Testis (tissue), 5 donors: ENCODE measurements at places on chromosomes 7 and 10. TPM values are rescaled to one million over a fixed set of nuclear protein-coding genes. Genes with fewer than 3 reads are reported as not detected.

DNA sequence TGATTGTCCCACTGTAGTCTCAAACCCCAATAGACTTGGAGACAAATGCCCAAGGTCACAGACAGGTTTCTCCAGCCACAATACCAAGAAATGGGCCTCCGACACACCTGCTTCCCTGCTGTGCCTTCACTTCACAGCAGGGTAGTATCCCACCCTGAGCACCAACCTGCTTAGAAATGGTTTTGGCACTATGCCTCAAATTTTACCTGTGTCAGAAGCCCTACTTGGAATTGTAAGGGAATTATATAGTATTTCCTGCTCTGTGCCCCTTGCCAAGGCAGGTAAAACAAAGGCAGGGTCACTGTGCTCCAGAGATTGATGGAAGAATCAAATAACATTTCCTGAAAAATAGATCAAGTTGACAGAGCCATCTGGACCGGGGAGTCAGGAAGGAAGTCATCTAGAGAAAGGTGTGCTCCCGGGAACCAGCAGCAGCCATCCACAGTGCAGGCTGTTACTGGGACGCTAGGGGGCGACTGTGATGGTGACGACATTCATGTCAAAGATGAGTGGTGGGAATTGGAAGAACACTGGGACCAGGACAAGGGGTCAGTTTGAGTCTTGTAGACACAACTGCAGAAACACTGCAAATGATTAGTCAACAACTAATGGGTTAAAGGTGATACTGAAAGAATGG, 117.8 kb upstream of the AKR1E2 start:
- DNase-seq, result no peak

DNA sequence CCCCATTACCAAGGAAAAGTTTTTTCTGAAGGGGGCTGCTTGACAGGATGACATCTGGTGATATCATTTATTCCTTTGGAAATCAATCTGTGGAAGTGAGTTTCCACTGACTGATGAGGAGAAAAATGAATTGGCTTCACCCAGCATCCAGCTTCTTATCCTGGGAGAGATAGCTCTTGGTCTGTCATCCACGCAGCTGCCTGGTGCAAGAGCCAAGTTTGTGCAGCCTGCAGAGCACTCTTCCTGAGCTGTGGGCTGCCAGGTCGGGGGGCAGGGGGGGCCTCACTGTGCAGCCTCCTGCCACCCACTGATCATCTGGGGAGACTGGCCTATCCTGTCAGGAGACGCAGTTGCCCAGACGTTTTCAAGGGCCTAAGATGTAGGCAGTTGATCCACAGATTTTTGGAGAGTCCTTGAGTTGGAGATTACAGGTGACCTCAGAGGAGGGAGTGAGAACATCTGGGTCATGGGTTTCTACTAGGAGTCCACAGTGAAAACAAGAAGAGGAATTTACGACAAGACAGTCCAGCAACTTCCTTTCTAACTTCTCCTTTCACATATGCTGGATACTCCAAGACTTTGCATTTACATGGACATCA, 75.4 kb downstream of the EGFR start:
- DNase-seq, result no peak

DNA sequence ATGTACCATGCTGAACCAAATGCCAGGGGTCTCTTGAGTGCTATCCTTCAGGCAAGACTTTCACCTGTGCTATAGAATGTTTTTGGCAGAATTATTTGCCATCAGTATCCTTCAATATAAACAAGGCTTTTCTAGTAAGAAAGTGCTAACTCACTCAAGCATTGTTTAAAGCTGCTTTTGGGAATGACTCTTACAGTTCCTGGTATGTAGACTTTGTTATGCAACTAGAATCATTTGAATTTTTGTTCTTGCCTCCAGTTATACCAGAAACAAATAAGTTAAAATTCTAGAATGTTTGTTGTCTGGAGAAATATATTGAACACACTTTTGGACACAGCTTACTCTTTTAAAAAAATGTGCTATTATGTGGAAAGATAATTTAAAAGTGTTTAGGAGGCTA, 39.5 kb upstream of the RTKN2 start:
- no peak for DNase-seq

GRCh38 chr7:22146961-22147512, 201.3 kb upstream of the CDCA7L start:
- peak; percentile 38 for DNase-seq

GRCh38 chr7:36736899-36737211, 12.6 kb upstream of the AOAH start:
- no peak for DNase-seq

DNA sequence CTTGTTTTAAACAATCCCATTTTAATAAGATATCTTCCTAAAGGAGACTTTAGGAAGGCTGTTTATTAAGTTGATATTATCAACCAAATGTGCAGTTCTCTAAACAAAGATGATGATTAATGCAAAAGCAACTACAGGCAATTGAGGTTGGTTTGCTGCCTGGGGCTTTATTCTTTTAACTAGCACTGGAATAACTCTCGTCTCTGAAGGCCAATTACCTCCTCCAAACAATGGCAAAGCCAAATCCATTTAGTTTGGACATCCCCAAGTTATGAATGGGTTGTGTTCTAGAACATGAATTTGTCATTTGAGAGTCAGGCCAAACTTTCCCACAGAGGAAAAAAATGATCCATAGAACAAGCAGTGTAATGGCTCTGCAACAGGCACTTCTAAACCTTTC, 114.1 kb downstream of the SLC16A9 start:
- DNase-seq, result no peak

DNA sequence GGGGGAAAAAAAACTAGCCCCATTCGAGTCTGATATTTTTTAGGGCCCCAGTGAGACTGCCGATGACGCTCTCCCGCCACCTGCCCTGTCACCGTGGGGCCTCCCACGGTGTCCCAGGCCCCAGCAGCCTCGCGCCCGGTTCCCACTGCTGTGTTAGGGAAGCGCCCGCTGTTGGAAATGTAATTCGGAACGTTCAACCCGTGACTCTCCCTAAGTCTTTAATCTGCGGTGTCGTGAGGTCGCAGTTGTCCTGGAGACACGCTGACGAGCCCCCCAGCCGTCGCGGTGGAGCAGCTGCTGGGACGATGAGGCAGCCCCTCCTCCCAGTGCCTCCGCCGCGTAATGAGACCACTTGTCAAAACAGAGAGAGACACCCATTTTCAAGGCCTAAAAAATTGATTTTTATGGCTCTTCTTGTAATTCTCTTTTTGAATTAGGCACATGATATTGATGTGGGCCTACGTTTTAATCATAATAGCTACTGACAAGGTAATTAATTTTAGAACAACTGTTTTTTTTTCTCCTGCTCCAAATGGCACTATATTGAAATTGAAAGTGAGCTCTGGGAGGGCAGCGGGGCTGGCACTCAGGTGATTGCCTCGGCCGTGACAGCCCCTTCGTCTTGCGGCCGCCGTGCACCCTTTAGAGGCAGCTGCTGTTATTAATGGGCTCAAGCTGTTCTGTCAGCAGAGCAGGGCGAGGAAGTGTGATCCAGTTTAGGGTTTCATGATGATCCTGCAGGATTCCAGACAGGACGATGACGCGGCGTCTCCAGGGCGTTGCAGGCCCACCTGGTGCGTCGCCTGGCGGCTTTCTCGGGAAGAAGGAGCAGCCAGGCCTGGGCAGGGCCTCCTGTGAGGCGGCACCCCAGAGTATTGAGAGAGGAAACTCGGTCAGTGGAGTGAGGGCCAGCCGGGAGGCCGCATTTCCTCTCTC, 63.3 kb downstream of the NKX6-2 start:
- DNase-seq, result no peak

- DNase-seq, result no peak
Measured at GRCh38 chr10:47031901-47032465, 120.8 kb downstream of the PTPN20 start.

DNA sequence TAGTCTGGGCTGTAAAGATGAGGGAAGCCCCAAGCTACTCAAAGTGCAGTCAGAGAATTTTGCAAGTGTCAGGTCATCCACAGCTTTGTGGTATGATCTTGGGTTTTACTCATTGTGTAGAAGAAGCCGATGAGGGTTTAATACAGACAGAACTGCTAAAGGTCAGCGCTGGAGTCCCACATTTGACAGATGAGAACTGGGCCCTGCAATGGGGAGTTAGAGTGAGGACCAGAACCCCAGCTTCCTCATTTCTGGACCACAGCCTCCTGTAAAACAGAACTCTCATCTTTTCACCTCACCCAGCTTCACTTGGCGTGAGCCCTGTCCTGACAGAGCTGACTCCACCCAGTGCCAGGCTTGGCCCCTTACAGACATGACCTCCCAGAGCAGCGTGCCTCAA, 20.1 kb downstream of the LRRC20 start:
- no peak for DNase-seq

DNA sequence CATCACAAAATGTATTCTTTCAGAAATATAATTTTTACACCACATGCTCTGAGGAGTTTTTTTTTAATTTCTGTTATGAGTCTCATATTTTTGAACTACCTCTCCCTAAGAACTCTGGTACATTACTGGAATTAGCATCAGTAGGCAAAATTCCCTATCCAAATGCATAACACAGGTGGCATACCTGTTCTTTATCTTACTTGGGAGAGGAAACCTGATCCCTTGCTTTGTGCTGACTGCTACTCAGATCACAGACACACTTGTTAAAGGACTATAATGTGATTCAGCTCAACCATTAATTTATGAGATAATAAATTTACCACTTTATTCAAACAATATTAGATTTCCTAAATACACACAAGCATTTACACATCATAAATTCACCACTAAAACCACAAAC, 617.2 kb downstream of the GRM8 start:
- no peak for DNase-seq

DNA sequence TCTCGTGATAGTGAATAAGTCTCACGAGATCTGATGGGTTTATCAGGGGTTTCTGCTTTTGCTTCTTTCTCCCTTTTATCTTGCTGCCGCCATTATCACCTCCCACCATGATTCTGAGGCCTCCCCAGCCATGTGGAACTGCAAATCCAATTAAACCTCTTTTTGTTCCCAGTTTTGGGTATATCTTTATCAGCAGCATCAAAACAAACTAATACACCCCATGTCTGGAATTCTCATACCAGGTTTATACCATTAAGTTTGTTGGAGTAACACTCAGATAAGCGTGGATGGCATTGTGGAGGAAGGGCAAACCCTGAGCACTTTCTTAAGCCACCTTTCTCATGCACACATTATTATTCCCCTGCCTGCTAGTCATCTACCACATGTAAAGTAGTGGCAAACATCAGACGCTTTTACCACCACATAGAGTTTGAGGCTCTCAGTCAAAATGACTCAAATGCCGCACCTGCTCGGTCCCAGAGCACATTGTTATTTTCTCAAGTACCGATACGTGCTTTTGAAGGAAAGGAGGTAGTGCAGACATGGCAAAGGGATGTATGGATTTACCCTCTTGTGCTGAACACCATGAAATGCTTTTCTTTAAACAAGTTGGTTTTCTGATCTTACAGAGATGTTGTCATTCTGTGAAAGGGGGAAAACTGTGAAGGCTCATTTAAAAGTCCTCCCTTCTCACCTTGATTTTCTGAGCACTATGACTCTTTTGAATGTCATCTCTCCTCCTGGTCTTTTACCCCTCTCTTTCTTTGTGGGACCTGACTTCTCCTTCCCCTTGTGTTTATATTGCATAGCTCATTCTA, 429.7 kb downstream of the EXOC4 start:
- DNase-seq, result no peak

DNA sequence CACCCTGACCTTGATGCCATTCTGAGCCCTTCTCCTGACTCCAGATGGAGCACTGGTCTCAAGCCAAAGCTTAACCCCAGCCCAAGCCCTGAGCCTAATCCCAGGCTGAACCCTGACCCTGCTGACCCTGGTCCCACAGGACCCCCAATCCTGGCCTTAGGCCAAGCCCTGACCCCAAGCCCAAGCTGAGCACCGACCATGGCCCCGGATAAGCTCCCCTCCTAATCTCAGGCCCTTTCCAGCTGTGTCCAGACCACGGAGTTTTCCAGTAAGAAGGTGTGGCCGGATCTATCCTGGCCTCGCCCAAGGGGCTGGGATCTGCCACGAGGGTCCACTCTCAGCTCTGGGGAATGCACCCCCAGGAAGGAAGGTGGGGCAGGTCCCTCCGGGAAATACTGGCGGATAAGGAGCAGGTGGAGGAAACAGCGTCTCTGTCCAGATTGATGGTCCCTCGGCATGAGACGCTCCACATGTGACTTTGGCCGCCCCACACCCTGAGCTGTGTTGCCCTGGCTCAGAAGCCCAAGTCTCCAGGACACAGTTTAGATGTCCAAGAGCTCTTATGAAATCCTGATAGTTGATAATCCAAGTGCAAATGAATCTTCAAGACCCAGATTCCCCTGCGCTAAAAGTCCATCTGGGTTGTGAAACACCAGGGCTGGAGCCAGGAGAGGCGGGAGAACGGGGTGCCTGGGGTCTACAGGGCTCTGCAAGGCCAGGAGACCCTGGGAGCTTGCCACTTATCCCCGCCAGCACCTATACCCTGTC, 10.4 kb downstream of the ELN start:
- DNase-seq, result peak; percentile 55

- DNase-seq, result no peak
Measured at GRCh38 chr10:88077977-88078376, 214.6 kb downstream of the PTEN start.

DNA sequence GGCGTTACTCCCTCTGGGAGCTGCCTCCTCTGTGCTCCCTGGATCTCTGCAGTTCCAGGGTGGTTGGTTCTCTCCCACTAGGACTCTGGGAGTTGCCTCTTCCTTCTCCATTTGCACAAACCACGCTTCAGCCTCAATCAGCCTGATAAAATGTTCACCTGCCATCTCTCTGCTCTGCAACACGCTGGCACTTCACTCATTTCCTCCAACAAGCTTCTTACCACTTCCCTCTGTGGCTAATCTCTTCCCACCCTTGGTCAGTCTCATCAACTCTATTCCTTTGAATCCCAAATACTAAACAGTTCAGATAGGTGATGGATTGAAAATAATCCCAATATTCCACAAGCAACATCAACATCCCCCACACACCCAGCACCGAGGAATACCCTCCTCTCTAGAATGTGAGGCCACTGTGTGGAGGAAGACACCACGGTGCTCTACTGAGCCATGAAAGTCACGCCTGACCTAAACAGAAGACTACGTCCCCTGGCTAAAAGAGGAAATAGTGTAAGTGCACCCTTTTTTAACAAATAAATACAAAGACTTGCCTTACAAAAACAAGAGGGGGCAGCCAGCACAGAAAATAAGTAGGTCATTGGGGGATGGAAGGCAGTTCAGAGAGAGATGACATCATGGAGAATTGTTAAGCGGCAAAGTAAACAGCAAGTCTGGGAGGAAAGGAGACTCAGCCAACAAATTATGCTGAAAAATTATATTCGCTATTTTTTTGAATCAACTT, 1.9 kb upstream of the FAM170B start:
- no peak for DNase-seq

- DNase-seq, result no peak
Measured at GRCh38 chr7:16563281-16564022, 36.8 kb downstream of the LRRC72 start.

GRCh38 chr10:36362257-36362656, 720.2 kb upstream of the FZD8 start:
- DNase-seq, result no peak

FEZF1 gene
- 3.1 TPM for total RNA-seq

NOLC1 gene
- total RNA-seq, result 53.7 TPM

FFAR4 gene
- 0.55 TPM for total RNA-seq

ZNF33A gene
- total RNA-seq, result 17.7 TPM

CDHR3 gene
- total RNA-seq, result 7.5 TPM

VSTM4 gene
- total RNA-seq, result 35.8 TPM

COX19 gene
- 21.6 TPM for total RNA-seq

OIT3 gene
- 0.87 TPM for total RNA-seq

MOGAT3 gene
- total RNA-seq, result not detected

ATG9B gene
- total RNA-seq, result 14.9 TPM

ADAMTS14 gene
- 0.93 TPM for total RNA-seq

DAGLB gene
- total RNA-seq, result 29.6 TPM

ANKRD26 gene
- 17.6 TPM for total RNA-seq
